ENCODE measurements at places on chromosomes 6 and 20. TPM values are rescaled to one million over a fixed set of nuclear protein-coding genes. Genes with fewer than 3 reads are reported as not detected.

Gene PLEKHG1
- total RNA-seq = 0.59 TPM

Gene HLA-DPA1
- 0.17 TPM for total RNA-seq

Gene VSTM2L
- total RNA-seq = 2.1 TPM

Gene C6orf141
- not detected for total RNA-seq

Gene BNIP5
- total RNA-seq = not detected

Data from smooth muscle cell of the pulmonary artery (primary cell).